CD4-positive, alpha-beta T cell treated with Interleukin-17A for 1 hour (primary cell): ENCODE measurements at places on chromosomes 4 and X.

DNA sequence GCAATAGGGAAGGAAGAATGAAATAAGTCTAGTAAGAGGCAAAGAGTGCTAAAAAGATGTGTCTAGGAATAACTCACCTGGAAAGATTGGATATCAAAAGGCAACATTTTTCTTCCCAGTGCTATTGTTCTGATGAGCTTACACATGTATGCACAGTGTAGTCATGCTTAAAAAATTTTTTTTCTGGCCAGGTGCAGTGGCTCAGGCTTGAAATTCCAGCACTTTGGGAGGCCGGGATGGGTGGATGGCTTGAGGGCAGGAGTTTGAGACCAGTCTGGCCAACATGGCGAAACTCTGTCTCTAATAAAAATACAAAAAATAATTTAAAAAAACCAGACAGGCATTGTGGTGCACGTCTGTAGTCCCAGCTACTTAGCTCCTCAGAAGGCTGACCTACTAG is 795.8 kb upstream of the IGFBP7 start:
- DNase-seq = no peak

- DNase-seq = no peak
Observed at GRCh38 chrX:71955530-71956120, 45.0 kb downstream of the NHSL2 start.

DNA sequence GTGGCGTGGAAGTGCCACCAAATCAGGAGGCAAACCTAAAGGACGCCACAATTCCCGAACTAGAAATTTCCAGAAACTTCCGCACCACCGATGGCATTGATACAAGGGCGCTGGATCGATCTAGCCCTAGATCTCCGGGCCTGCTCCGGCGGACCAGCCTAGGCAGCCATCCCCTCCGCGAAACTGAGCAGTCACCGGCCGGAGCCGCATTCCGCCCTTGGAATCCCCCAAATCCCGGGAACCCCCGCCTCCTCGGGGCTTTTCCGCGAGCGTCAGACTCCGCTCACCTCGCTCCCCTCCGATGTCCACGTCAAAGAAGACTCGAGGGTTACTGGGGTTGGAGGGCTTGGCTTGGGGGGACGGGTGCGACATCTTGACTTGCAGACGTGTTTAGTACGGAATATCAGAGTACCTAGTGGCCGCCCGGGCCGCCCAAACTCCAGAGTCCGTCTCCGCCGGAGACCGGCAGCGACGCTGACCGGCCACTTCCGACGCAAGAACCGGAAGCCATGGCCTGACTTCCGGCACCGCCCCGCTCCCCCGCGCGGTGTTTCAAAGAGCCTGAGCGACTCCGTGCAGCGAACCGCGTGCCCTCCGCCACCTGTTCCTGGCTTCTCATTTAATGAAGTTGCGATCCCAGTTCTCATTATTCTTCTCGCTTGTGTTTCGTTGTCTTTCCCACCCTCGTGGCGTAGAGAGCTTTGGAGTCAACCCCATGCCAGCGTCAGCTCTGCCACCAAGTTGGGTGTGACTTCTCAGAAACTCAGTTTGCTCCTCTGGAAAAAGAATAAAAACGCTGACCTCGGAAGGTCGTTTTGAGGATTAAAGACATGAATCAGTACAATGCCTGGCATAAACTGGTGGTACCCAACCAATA is at the start of gene PPID:
Gene PPID (minus strand): TSS at position 480 of the 877 bp plus-strand sequence. CDS start 108 bp downstream, at position 372.
- peak; percentile 84 for DNase-seq

DNA sequence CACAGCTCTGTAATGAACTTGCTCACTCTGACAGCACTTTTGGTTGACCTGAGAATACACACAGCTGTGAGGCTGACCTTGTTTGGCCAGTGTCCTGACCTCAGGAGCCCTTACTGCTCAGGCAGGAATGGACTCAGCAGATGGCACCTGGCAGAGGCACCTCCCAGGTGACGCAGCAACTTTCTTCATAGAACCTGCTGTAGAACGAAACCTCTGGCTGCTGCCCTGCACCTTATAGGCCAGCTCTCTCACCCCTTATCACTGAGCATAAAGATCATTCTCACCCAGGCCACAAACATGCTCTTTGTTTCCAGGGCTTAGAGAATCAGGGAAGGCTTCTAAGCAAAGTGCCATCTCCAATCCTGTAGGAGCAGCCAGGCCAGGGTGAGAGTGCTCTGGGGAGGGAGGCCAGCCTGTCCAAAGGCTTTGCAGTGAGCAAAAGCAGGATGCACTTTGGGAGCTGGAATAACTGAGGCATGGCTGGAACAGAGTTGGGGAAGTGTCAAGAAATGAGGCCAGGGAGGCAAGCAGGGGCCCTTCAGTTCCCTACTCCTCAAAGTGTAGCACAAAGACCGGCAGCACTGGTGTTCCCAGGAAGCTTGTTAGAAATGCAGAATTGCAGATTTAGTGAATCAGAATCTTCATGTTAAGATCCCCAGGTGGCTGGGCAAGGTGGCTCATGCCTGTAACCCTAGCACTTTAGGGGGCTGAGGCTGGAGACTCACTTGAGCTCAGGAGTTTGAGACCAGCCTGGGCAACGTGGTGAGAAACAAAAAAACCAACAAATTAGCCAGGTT is 13.3 kb upstream of the CENPU start:
- no peak for DNase-seq

DNA sequence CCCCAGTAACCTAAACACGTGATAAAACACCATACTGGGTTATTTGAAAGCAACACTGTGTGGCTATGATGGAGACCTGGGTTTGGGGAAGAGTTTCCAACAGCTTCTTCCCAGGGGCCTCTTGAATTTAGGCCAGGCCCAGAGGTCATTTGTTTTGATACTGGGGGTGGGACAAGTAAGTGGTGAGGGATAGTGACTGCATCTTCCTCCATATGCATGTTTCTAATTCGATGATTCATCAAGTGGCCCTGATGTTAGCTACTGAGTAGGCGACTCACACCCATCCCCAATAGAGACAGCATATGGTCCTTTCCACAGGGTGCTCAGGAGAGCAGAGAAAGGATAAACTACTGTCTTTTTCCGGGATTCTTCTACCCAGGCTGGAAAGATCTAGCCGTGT is 2.7 kb downstream of the NDP start:
- DNase-seq = no peak

GRCh38 chr4:47473141-47473750 is 9.7 kb upstream of the COMMD8 start:
- no peak for DNase-seq

DNA sequence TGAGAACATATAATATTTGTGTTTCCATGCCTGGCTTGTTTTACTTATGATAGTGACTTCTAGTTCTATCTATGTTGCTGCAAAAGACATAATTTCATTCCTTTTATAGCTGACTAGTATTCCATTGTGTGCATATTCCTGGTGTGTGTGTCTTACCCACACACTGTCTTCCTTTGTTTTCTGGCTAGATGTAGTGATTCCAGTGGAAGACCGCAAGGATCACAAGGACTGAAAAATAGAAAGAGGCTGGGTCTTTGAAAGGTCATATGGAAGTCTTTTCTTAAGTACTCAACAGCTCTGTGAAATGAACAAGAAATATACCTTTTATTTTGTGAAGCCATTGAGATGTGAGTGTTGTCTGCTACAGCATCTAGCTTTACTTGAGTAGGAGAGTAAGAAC is 29.4 kb upstream of the TAB3 start:
- no peak for DNase-seq

GRCh38 chr4:168353746-168354145 is 35.2 kb upstream of the DDX60 start:
- DNase-seq = no peak

GRCh38 chrX:100654261-100654660 is 10.3 kb downstream of the SRPX2 start:
- DNase-seq = no peak

GRCh38 chr4:19756661-19757060 is 495.0 kb upstream of the SLIT2 start:
- DNase-seq = no peak

- no peak for DNase-seq
Observed at GRCh38 chrX:138504273-138504672, 207.2 kb downstream of the FGF13 start.

DNA sequence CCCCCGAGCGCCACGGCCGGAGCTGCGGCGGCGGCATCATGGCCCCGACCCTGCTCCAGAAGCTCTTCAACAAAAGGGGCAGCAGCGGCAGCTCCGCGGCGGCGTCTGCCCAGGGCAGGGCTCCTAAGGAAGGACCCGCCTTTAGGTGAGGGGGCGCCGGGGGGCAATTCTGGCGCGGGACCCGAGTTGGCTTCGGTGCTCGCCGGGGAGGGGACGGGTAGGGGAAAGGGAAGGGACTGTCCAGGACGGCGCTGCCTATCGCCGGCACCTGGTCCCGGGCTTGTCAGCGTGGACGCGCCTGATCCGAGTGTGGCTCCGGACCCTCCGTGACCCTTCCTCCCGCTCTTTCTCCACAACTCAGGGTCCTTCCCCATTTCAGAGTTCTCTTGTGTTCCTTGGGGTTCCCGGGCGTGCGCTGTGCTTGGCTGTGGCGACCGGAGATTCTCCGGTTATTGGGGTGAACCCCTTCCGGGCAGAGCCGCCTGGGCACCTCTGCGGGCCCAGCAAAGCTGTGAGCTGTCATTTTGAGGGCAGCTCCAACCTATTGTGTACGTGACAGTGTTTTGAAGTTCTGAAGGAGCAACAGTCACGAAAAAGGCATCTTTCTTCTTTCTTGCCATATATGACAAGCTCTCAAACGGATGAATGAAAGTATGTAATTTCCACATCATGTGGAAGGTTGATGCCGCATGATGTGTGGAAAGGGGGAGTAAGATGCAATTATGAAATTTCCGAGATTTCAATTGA is 522 bp downstream of the FNIP2 start:
- peak; percentile 51 for DNase-seq

GRCh38 chr4:4670869-4671268 is 129.0 kb upstream of the STX18 start:
- no peak for DNase-seq

- no peak for DNase-seq
Observed at GRCh38 chr4:155795991-155796390, 37.2 kb downstream of the GUCY1B1 start.

GRCh38 chr4:89064848-89065247 is 7.9 kb upstream of the FAM13A start:
- DNase-seq = no peak

DNA sequence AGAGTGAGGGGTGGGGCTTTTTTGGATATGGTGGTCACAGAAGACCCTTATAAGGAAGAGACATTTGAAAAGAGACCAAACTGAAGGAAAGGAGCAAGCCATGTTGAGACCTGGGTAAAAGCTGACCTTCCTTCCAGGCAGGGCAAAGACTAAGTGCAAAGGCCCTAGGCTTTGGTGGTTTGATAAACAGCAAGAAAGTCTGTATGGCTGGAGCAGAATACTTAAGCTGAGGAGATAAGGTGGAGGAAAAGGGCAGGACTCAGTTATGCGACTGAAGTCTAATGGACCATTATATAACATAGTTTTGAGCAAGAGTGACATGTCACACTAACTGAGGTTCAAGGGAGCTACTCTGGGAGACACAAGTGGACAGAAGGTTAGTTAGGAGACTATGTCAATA is 20.0 kb downstream of the SH3RF1 start:
- DNase-seq = no peak

DNA sequence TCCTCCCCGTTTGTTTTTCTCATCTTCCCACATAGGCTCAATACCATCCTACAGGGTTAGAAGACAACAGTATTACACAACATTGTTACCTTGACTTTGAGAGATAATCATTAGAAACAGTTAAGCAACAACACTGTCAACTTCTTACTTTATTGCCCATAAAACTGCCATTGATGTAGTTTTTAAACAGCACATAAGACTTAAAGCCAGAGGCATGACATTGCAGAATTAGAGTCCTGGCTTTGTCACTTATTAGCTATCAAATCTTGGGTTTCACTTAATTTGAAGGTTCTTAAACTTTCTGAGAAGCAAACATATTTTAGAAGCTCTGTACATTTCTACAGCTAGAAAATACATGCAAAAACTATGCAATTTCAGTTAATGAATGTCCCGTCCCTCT is 41.8 kb downstream of the EIF4E start:
- DNase-seq = no peak

DNA sequence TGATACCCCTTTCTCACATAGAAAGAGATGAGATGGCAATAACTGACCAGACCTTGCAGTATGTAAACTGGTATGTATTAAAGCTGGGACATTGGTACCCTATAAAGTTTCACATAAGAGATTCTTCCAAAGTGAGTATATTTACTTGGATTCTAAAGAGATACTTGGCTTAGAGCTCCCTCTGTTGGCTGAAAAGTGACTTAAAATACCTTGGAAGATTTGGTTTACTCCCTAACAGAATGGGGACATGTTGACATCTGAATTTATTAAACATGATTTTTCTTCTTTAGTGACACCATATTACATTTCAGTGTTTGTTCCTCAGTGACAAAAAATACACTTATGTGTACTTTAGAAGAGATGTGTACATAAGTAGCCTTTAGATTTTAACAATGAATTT is 47.9 kb upstream of the RGN start:
- DNase-seq = peak; percentile 48

DNA sequence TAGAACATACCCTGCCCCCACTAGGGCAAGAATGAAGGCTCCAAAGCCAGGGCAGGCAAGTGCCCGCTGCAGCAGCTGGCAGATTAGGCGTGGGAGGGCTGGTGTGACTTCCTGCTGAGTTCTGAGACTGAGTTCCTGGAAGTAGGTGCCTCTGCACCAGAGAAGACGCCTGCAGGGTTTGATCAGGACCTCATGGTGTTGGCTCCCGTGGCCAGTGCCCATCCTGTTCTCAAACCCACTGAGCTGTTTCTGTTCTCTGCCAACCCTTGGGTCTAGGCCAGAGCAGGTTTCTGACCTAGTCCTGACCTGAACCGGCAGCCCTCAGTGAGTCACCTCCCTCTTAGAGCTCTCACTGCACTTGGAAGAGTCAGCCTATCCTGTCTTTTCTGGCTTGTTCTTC is 220.7 kb downstream of the HS6ST2 start:
- DNase-seq = peak; percentile 26
